ENCODE measurements at places on chromosomes 3 and 15.

DNA sequence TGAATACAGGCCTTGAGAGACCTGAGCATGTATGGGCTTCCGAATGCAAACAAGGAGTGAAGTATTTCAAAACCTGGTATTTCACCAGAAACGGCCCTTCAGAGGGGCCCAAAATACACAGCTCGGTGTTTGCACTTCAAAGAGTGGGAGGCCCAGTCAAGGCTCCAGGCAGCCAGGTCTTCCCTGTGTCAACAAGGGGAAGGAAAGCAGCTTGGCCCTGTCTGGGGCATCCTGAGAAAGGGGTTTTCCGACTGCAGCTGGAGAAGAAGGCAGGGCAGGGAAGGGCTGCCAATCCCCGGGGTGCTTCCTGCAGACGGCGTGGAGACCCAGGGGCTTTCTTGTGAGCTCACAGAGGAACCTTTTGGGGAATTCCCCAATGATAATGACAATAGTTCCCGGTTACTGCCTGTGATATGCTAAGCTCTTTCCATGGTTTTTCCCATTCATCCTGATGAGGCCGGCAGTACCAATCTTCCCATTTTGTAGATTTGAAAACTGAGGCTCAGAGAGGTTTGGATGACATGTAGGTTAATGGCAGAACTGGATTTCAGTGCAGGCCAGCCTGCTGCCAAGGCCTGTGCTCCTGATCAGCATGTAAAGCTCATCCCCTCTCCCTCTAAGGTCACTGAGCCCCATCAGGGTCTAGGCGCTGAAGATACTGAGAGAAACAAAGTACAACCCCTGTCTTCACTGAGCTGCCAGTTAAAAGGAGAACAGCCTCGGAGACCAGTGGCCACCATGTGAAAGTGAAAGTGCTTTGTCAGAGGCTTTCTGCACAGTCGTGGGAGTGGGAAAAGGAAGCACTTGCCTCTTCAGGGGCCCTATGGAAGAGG, 43.0 kb upstream of the TLE3 start:
- DNase-seq, result no peak

- no peak for DNase-seq
Measured at GRCh38 chr15:65653341-65653740, 31.6 kb downstream of the SLC24A1 start.

DNA sequence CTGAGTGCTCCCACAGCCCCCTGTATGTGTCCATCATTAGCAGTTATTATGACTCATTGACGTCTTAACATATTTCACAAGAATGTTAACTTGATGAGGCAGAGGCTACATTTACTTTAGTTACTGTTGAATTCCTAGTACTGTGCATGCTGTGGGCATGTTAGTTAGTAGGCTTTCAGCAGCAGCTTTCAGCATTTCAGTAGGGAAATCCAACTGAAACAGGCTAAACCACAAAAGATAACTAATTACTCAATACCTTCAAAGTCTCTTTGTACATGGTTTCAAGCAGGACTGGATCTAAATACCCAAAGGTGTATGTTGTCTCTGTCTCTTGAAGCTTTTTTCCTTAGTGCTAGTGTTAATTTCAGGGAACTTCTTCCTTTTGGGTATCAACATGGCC, 229.9 kb upstream of the SUCLG2 start:
- no peak for DNase-seq

DNA sequence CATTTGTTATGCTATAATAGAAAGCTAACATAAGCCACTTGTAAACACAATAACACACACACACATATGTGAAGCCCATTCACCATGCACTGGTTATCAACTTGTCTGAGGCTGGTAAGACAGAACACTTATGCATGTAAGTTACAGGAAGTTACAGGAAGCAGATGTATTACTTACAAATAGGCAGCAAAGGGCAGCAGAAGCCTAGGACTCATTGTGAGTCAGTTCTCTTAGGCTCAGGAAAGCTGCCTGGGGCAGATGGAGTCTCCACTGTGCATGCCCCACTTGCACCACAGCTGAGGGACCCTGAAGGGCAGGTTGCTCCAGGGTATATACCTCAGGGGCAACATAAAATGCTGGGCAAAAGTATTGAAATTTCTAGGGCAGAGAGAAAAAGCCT, 748.8 kb upstream of the CCDC54 start:
- no peak for DNase-seq

DNA sequence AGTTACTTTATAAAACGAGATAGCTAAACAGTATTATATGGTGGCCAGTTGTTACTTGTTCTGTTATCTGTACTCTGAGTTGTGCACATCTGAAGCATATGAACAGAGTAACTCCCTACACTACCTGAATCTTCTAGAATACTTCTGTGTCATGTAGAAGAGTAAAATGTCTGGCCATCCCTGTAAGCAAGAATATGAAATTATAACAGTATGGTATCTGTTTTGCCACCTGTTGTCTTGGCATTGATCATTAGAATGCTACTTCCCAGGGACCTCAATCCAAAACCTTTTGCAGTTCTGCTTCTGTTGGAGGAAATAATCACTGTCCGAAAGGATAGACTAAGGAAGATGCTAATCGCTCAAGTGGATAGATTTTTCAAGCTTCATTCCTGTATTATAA, 1.9 kb downstream of the TEX9 start:
- DNase-seq, result no peak
